ENCODE measurements at places on chromosomes 2 and 18.

DNA sequence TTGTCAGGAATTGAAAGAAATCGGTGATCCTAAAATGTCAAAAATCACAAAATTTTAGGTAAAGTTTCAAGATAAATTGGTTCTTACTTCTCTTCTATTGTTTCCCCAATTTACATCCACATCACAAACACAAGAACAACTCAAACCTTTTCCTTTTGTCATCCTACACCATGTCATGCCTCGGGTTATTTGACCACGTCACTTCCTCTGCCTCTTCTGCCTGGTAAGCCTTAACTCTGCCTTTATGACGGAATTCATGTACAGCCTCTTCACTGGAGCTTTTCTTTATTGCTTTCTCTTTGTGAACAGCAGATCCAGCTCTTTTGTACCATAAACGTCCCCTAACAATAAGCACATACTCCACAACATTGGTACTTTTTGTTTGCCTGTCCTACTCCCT is 258.0 kb downstream of the DPP10 start:
- DNase-seq, result no peak

- no peak for DNase-seq
These were observed 710.6 kb upstream of the ID2 start for GRCh38 chr2:7971248-7971647.

DNA sequence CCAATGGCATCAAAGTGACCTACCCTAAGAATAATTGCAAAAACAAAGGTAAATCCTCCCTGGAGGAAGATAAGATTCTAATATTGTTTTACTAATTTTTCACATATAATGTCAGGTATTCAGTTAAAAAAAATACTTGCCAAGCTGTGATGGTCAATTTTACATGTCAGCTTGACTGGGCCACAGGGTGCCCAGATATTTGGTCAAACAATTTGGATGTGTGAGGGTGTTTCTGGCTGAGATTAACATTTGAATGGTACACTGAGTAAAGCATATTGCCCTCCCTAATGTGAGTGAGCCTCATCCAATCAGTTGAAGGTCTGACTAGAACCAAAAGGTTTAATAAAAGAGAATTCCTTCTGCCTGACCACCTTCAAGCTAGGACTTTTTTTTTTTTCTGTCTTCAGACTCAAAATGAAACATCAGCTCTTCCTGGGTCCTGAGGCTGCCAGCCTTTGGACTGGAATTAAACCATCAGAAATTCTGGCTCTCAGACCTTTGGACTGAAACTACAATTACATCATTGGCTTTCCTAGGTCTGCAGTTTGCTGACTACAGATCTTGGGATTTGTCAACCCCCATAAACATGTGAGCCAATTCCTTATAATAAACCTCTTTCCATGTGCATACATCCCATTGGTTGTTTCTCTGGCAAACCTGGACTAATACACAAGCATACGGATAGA is 65.4 kb downstream of the LDAH start:
- DNase-seq, result no peak

DNA sequence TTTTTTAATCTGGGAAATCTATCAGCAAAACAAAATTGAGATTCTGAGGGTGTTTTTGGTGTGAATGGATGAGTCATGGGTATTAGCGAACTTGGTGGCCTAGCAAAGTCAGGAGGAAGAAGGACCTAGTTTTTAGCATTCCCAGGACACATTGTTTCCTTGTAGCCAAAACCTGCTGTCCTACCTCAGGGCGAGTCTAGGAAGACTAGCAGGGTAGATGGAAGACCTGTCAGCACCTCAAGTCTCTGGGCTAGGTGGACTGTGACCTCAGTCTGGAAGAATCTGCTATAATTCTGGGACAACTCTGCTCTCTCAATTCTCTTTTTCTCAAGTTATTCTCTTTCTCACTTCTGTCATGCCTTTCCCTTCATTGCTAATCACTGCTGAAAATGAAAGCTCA is 1399.3 kb upstream of the LRRTM1 start:
- DNase-seq, result no peak

DNA sequence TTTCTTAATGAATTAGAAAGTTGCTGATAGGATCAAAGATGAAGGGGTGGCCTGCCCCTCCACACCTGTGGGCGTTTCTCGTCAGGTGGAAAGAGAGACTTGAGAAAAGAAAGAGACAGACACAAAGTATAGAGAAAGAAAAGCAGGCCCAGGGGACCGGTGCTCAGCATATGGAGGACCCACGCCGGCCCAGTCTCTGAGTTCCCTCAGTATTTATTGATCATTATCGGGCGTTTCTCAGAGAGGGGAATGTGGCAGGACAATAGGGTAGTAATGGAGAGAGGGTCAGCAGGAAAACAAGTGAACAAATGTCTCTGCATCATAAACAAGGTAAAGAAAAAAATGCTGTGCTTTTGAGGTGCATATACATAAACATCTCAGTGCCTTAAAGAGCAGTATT is 144.3 kb downstream of the CCDC102B start:
- DNase-seq, result no peak

GRCh38 chr2:27736890-27737204 is 34.7 kb upstream of the MRPL33 start:
- no peak for DNase-seq

- DNase-seq, result no peak
These were observed 36.2 kb upstream of the CNGA3 start for GRCh38 chr2:98310010-98310409.
